RWPE2 (cell line): ENCODE measurements at places on chromosomes 2 and 18.
A peak's percentile ranks its signal among the peaks of the same experiment; 100 is the strongest.

- H3K27ac ChIP-seq: peak overlapping the region; percentile 84
- DNase-seq: no peak
- H3K4me1 ChIP-seq: peaks cover 50% of the 10 kb centered on the region
- no peaks in the 10 kb centered on the region for H3K27me3 ChIP-seq
- no peak overlapping the region for H3K4me3 ChIP-seq
These were observed 59.8 kb downstream of the BMP10 start for GRCh38 chr2:68811364-68811763.

GRCh38 chr18:28884304-28884703, 707.4 kb upstream of the CDH2 start:
- no peak for DNase-seq
- H3K36me3 ChIP-seq: no peaks in the 10 kb centered on the region
- no peak overlapping the region for H3K4me3 ChIP-seq
- no peaks in the 10 kb centered on the region for H3K27me3 ChIP-seq
- no peak overlapping the region for H3K27ac ChIP-seq
- no peaks in the 10 kb centered on the region for H3K4me1 ChIP-seq

DNA sequence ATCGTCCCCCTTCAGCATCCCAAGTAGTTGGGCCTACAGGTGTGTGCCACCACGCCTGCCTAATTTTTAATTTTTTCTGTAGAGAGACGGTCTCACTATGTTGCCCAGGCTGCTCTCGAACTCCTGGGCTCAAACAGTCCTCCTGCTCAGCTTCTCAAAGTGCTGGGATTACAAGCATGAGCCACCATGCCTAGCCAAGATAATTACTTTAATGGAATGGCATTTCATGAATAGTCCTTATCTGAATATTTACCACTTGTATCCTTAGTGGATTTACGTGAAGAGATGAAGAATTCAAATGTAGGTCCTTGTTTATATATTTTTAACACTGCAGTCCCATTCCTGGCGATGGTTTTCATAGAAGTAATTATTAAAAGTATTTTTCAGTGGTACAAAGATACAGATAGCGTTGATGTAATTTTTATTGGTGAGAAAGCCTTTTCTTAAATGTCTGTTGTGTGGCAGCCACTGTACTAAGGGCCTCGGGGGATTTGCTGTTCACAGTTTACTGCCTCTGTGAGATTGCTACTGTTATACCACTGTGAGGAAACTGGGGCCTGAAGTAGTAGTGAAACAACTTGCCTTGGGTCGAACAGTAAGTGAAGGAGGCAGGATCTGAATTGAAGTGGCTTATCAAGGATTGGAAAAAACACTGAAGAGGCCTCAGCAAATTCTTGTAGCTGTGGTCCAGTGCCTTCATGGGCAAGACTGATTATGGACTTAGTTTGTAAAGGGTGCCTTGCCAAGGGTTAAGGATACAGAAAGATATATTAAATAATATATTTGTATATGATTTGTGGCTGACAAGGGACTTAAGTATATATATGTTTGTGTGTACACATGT, 151.2 kb downstream of the PRPF40A start:
- H3K27ac ChIP-seq: no peak overlapping the region
- H3K4me1 ChIP-seq: peaks cover 9% of the 10 kb centered on the region
- H3K36me3 ChIP-seq: peaks cover 20% of the 10 kb centered on the region
- no peak for DNase-seq
- no peak overlapping the region for H3K4me3 ChIP-seq
- no peaks in the 10 kb centered on the region for H3K27me3 ChIP-seq

DNA sequence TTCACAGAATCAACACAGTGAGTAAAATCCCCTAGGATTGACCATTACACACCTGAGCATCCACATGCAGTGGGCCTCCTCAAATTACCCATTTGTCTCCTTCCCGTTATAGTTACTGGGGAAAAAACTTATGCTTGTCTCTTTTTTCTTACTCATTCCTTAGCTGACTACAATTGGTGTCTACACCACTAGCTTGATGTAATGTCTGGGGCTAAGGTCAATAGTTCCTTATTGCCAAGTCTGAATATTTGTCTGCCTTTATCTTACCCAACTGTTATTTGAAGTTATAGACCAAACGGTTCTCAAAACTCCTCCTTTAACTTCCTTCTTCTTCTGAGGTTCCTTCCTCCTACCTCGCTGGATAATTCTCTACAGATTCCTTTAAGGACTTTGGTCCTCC, 41.9 kb upstream of the TMEM17 start:
- no peak overlapping the region for H3K4me3 ChIP-seq
- no peaks in the 10 kb centered on the region for H3K4me1 ChIP-seq
- DNase-seq: no peak
- H3K27me3 ChIP-seq: no peaks in the 10 kb centered on the region
- H3K36me3 ChIP-seq: no peaks in the 10 kb centered on the region

DNA sequence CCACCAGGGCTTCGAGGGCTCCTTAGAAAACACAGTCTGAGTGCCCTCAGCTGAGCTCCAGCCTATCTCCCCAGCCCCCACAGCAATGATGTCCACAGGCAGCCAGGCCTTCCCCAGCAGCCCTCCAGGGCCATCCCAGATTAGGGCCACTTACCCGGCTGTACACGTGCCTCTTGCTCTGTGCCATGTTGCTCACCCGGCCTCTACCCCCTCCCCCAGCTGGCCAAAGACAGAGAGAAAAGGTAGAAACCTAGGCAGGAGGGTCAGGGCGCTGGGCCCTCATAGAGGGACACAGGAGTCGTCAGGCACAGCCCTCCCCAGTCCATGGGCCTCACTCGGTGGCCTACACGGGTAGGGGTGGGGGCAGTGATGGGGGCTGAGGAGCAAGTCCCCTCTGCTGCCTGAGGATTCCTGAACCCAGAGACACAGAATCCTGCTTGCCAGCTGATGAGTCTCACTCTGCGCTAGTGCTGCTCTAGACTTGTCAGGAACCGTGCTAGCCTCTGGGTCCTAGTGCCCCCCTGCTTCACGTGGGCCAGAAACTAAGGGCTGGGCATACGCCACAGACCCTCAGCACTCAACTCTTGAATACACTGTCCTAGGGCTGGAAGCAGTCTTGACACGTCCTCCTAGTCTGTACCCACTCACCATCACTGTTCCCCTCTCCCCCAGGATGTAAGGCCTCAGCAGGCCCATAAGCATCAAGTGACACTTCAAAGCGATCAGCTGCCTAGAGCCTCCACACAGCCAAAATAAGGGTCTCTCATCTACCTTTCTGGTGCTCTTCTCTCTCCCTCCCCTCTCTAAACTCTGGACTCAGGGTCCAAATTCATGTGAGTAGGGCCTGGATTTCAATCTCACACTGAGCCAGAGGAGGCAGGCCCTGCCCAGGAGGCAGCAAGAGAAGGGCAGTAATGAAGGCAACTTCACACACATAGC, at the start of gene DCTN1:
Gene DCTN1 (minus strand): TSS at position 461 of the 939 bp plus-strand sequence. CDS start 274 bp downstream, at position 187.
- H3K36me3 ChIP-seq: peaks cover 34% of the 10 kb centered on the region
- no peaks in the 10 kb centered on the region for H3K27me3 ChIP-seq
- H3K27ac ChIP-seq: no peak within 1 kb of the TSS
- H3K4me1 ChIP-seq: peaks cover 6% of the 10 kb centered on the region

DNA sequence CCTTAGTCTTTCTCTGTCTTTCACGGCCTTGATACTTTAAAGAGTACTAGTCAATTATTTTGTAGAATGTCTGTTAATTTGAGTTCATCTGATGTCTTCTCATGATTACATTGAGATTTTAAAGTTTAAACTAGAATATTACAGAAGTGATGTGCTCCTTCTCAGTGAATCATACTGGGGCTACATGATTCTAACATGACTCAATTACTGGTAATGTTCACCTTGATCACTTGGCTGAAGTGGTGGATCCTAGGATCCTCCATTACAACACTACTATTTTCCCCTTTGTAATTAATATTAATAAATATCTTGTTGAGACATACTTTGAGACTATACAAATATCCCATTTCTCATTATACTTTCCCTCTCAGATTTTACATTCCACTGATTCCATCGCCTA, 148.5 kb downstream of the CAMKMT start:
- no peaks in the 10 kb centered on the region for H3K27me3 ChIP-seq
- no peak for DNase-seq
- peaks cover 6% of the 10 kb centered on the region for H3K4me1 ChIP-seq
- H3K36me3 ChIP-seq: no peaks in the 10 kb centered on the region
- no peak overlapping the region for H3K4me3 ChIP-seq

DNA sequence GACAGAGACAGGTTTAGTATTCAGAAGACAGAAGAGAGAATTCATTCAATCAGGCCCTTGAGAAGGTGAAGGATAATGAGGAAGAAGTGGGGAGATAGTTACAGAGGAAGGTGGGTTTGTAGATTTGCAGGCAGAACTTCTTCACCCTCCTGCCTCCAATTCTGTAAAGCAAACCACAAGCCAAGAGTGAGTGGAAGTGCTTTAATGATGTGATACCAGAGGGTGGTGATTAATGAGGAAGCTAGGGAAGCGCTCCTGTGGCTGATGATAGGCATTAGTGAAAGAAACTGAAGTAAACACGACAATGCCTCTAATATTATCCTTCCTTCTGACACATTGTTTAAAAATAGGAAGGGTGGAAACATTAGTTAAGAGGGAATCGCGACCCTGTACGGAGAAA, 78.2 kb downstream of the CAPN13 start:
- DNase-seq: no peak
- no peaks in the 10 kb centered on the region for H3K4me1 ChIP-seq
- no peak overlapping the region for H3K4me3 ChIP-seq
- no peaks in the 10 kb centered on the region for H3K36me3 ChIP-seq
- H3K27me3 ChIP-seq: peaks cover 16% of the 10 kb centered on the region

DNA sequence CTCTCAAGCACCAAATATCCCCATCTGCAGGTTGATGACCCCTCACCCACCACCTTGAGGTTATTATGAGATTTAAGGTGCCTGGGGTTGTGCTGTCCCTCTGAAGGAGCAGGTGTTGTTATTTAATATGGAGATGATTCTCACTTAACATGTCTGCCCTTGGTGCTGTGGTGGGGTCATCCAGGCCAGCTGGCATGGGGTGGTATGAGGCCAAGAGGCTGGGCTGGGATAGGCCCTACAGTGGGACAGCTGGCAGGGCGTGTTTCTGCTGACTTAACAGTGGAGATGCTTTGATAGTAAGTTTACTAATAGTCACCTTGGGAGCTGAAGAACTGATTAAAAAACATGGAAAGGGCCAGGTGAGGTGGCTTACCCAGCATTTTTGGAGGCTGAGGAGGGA, 22.4 kb downstream of the SERPINB12 start:
- no peak for DNase-seq
- no peaks in the 10 kb centered on the region for H3K27me3 ChIP-seq
- H3K4me3 ChIP-seq: no peak overlapping the region
- no peak overlapping the region for H3K27ac ChIP-seq

DNA sequence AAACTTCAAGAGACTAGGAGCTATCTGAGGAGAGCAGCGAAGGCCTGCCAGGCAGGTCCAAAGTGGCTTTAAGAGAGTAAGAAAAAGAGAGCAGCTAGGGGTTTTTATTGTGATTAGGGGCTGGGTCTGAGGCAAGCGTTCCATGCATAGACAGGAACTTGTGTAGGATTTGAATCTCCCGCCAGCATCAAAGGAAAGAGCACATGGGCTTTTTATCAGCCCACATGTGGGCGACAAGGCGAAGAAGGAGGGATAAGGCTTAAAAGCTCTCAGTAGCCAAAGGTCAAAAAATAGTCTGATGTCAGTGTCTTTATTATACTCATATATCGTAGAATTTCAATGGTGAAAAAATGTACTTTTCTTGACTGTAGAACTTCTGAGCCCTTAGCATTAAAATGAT, 178.5 kb upstream of the TMEFF2 start:
- no peak overlapping the region for H3K27ac ChIP-seq
- no peak for DNase-seq
- no peaks in the 10 kb centered on the region for H3K36me3 ChIP-seq
- H3K4me3 ChIP-seq: no peak overlapping the region

DNA sequence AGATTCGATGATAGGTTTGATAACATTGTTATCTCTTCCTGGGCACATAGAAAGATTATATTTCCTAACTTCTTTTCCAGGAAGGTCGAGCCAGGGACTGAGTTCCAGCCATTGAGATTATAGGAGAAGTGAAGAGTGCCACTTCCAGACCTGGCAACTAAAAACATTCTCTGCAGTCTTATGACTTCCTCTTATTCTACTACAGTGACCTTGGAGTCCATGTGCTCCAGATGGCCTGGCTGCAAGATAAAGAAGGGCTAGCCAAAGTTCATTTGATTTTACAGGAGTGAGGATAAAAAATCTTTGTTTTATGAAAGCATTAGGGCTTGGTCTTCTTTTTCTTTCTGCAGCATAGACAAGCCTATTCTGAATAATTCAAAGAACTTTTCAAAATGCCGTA, 363.0 kb downstream of the FSIP2 start:
- DNase-seq: no peak
- no peaks in the 10 kb centered on the region for H3K36me3 ChIP-seq
- no peak overlapping the region for H3K4me3 ChIP-seq
- no peaks in the 10 kb centered on the region for H3K4me1 ChIP-seq
- no peak overlapping the region for H3K27ac ChIP-seq
- H3K27me3 ChIP-seq: no peaks in the 10 kb centered on the region

GRCh38 chr2:190769258-190769657, 111.4 kb upstream of the GLS start:
- no peak overlapping the region for H3K27ac ChIP-seq
- no peaks in the 10 kb centered on the region for H3K27me3 ChIP-seq
- H3K4me1 ChIP-seq: peaks cover 7% of the 10 kb centered on the region
- H3K4me3 ChIP-seq: no peak overlapping the region
- DNase-seq: no peak
- no peaks in the 10 kb centered on the region for H3K36me3 ChIP-seq

GRCh38 chr2:59084326-59084725, 843.2 kb upstream of the FANCL start:
- H3K4me1 ChIP-seq: no peaks in the 10 kb centered on the region
- no peaks in the 10 kb centered on the region for H3K27me3 ChIP-seq
- no peak overlapping the region for H3K4me3 ChIP-seq
- DNase-seq: no peak

DNA sequence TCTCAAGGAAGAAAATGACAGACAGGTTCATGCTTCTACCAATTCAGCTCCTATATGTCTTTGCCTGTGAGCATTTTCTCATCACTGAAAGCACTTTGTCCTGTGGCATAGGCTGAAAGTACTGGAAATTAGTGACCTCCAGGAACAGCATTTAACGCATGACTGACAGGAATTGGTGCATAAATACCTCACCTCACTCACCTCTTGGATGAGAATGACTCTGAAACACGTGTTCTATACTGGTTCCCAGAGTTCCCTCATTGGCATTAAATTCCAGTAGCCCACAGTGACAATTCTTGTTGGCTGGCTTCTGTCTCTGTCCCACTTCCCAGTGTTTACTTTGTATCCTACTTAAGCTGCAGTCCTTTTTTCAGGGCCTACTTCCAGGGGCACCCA, 83.4 kb upstream of the MAPRE2 start:
- H3K4me1 ChIP-seq: no peaks in the 10 kb centered on the region
- no peak for DNase-seq
- H3K36me3 ChIP-seq: no peaks in the 10 kb centered on the region
- peaks cover 11% of the 10 kb centered on the region for H3K27me3 ChIP-seq

- H3K27ac ChIP-seq: no peak overlapping the region
- no peaks in the 10 kb centered on the region for H3K36me3 ChIP-seq
- no peaks in the 10 kb centered on the region for H3K27me3 ChIP-seq
- peak; percentile 15 for DNase-seq
- no peaks in the 10 kb centered on the region for H3K4me1 ChIP-seq
These were observed 162.1 kb downstream of the SEPTIN10 start for GRCh38 chr2:109451671-109452070.

- H3K27me3 ChIP-seq: no peaks in the 10 kb centered on the region
- H3K27ac ChIP-seq: no peak overlapping the region
- no peaks in the 10 kb centered on the region for H3K36me3 ChIP-seq
These were observed 30.9 kb upstream of the UBE2F start for GRCh38 chr2:237935740-237936452.

- no peak for DNase-seq
- no peak overlapping the region for H3K27ac ChIP-seq
- no peaks in the 10 kb centered on the region for H3K27me3 ChIP-seq
- H3K4me1 ChIP-seq: no peaks in the 10 kb centered on the region
- no peaks in the 10 kb centered on the region for H3K36me3 ChIP-seq
- no peak overlapping the region for H3K4me3 ChIP-seq
These were observed 89.2 kb downstream of the ZNF516 start for GRCh38 chr18:76405681-76406356.
